ENCODE measurements at places on chromosomes 16 and 17. TPM values are rescaled to one million over a fixed set of nuclear protein-coding genes. Genes with fewer than 3 reads are reported as not detected.

GPR179 gene
- total RNA-seq, result not detected

RNPS1 gene
- 87.1 TPM for total RNA-seq

KRTAP1-5 gene
- total RNA-seq, result not detected

SNAI3 gene
- not detected for total RNA-seq

RAB34 gene
- 253 TPM for total RNA-seq

ITGAX gene
- total RNA-seq, result not detected

HLF gene
- 2.6 TPM for total RNA-seq

CCL23 gene
- total RNA-seq, result not detected

KRT25 gene
- total RNA-seq, result not detected

HS3ST4 gene
- total RNA-seq, result not detected

GSE1 gene
- total RNA-seq, result 76.0 TPM

NME4 gene
- total RNA-seq, result 105 TPM

CCL14 gene
- total RNA-seq, result 7.8 TPM

SDR42E2 gene
- not detected for total RNA-seq

PPL gene
- 145 TPM for total RNA-seq

MPV17L gene
- 0.62 TPM for total RNA-seq

ALOX12 gene
- total RNA-seq, result not detected

TEX14 gene
- total RNA-seq, result not detected

TVP23A gene
- total RNA-seq, result 1.2 TPM

C1QTNF8 gene
- not detected for total RNA-seq

PRR35 gene
- not detected for total RNA-seq

PIMREG gene
- total RNA-seq, result 6.6 TPM

GRAP gene
- total RNA-seq, result 1.3 TPM

MYO18A gene
- total RNA-seq, result 18.8 TPM

APOH gene
- total RNA-seq, result not detected

ANKFN1 gene
- not detected for total RNA-seq

CHST6 gene
- 0.54 TPM for total RNA-seq

TPSD1 gene
- not detected for total RNA-seq

CNTNAP1 gene
- 15.3 TPM for total RNA-seq

PRSS21 gene
- total RNA-seq, result 1.00 TPM

HBA2 gene
- not detected for total RNA-seq

TBC1D10B gene
- 39.3 TPM for total RNA-seq

ADAP2 gene
- not detected for total RNA-seq

GAST gene
- total RNA-seq, result not detected

MT4 gene
- not detected for total RNA-seq

MYH8 gene
- total RNA-seq, result not detected

AANAT gene
- not detected for total RNA-seq

ASGR1 gene
- 0.25 TPM for total RNA-seq

SLC5A11 gene
- total RNA-seq, result 1.8 TPM

PYY gene
- not detected for total RNA-seq

EPX gene
- total RNA-seq, result not detected

C17orf50 gene
- total RNA-seq, result not detected

TMEM98 gene
- total RNA-seq, result 144 TPM

CTF1 gene
- 3.6 TPM for total RNA-seq

MAP2K6 gene
- 3.9 TPM for total RNA-seq

EVPLL gene
- total RNA-seq, result not detected

SMIM36 gene
- not detected for total RNA-seq

AIPL1 gene
- not detected for total RNA-seq

NPIPA2 gene
- not detected for total RNA-seq

KCTD19 gene
- not detected for total RNA-seq

PTGES3L gene
- not detected for total RNA-seq

GAS2L2 gene
- 0.44 TPM for total RNA-seq

CTRL gene
- not detected for total RNA-seq

OR4D1 gene
- total RNA-seq, result not detected

AATK gene
- not detected for total RNA-seq

SLC39A11 gene
- 13.3 TPM for total RNA-seq

WDR90 gene
- total RNA-seq, result 9.1 TPM

MT1M gene
- 0.24 TPM for total RNA-seq
